Stimulated activated CD8-positive, alpha-beta memory T cell treated with anti-CD3 and anti-CD28 coated beads, Interleukin-7, amount 100 ng/mL, for 48 hours (primary cell): ENCODE measurements at places on chromosomes 2 and 18.
A peak's percentile ranks its signal among the peaks of the same experiment; 100 is the strongest.

DNA sequence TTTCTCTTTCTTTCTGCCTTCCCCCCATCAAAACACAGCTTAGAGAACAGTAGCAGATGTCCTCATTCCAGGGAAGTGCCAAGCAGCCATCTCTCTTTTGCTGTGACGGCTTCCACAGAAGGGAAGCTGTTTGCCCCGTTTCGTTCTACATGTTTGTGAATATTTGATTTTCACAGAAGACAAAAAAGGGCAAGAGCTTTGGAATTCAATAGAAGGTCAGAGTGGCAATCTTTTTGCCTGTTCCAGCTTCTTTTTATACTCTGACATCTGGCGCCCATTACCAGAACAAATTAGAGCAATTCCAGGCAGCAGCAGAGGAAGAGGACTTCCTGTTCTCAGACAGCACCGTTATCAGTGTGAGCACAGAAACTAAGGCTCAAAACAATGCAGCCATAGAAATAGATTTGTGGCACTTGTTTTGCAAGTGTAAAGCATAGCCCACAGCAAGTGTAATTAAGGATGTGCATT is 79.0 kb upstream of the CDH19 start:
- DNase-seq: no peak

DNA sequence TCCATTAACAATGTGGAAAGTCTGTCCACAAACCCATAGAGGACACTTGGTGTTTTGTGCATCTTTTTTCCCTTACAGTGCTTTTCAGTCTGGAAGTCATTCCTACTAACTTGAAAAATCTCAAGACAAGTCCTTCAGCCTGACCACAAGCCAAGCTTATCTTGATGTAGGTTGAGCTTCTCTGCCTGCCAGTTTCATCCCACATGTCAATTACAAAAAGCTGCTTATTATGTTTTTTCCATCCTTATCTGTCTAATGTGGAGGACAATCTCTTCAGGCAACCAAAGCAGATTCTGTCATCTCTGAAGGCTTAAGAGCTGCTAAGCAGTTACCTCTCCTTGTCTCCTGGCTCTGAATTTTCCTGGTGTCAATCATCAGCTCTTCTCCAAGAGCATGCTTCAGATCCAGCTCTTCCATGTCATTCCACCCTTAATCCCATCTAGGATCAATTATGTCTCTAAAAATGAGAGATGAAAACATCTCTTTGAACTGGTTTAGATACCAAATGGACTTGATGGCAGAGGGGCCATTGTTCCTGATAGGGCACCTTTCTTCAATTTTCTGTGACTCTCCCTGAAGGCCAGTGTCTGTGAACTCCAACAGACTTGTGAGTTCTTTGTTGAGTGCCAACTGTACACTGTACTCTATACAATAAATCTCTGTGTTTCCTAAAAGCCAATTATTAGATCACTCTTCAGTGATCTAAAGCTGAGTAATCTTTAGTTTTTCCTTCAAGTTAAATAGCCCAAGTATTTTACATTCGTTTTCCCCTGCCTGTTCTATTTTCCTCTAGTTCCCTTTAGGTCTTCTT is 208.6 kb downstream of the RBM43 start:
- no peak for DNase-seq

DNA sequence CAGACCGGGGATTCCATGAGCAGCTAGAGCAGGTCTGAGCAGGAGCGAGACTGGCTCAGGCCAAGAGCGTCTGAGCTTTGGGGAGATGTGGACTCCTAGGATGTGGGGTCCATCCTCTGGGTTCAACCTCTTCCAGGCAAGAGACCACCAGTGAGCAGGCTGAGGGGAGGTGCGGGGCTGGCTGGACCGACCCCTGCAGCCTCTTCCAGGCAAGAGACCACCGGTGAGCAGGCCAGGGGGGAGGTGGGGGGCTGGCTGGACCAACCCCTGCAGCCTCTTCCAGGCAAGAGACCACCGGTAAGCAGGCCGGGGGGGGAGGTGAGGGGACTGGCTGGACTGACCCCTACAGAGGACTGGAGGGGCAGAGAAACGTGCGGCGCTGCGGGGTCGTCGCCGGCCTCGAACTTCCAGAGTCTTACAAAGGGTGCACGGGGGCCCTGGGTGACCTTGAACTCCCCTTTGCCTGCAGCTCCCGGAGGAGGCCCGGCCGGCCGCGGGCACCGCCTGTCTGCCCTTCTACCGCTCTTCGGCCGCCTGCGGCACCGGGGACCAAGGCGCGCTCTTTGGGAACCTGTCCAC is 63.4 kb downstream of the TPO start:
- no peak for DNase-seq

DNA sequence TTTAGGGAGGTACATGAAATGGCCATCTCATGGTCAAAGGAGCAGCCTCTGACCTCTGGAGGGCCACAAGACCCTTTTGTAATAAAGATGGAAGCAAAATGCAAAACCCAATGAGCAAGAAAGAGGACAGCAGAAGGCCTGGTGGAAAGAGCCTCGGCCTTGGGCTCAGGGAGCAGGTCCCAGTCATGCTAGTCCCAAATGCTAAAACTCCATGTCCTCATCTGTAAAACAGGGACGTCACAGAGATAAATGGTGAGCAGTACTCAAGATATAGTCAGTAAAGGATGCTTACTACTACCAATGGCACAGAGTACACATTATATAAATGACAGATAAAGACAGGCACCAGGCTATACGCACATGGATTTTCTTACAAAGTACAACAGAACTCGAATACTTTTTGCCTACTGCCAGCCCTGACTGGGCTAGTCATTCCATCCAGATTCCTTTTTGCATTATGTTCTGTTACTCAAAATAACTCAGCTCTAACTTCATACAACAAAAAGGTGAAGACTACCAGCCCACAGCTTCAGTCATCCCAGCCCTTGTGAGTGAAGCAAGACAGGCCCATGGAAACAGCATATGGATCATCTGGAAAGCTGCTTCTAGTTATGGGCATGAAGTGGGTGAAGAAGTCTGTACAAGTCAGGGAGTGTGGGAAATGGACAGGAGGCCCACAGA is 64.9 kb upstream of the TFCP2L1 start:
- no peak for DNase-seq

GRCh38 chr2:231201475-231201814 is 3.0 kb downstream of the ARMC9 start:
- DNase-seq: no peak

DNA sequence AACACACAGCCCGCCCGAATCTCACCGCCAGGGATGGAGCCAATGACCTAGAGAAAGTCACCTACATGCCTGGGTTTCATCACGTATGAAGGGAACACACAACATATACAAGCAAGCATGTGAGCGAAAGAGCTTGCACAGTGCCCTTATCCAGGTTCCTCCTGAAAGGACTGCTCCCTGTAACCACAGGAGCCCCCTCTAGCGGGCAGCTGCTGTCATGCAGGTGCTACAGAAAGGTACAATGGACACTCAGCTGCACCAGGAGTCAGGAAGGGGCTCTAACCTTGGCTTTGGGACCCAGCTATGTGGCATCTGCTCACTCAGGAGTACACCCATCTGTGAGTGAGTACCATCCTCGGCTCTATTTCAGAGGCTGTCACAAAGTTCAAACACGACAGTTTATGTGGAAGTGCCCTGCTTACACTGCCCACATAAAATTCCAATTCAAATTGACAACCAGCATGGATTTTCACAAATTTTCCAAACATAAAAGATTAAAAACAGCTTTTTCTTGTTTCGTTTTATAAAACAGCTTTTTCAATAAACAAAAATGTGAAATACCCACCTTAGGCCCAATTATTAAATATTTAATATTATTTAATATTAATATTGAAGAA is 3.5 kb downstream of the NDUFA10 start:
- peak; percentile 39 for DNase-seq

DNA sequence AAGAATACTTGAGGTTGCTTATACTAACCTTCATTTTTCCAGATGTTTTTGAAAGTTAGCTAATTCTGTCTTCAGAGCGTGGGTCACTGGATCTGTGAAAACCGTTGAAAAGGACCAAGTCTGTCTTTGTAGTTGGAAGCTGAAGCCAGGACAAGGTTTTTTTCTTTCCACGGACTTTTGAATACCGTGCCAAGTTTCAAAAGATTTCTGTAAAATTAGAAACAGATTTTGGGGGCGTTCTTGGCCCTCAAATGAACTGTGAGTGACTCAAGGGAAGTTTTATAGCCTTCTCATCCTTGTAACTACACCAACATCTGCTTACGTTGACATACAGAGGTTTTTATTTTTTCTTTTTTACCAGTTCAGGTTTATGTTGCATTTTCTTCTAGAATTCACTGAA is at the start of gene FAP:
FAP (minus strand) TSS at position 152 of the 400 bp plus-strand sequence; CDS start at position 34, 118 bp downstream.
- DNase-seq: no peak

GRCh38 chr2:233107831-233108300 is 47.7 kb downstream of the INPP5D start:
- no peak for DNase-seq

DNA sequence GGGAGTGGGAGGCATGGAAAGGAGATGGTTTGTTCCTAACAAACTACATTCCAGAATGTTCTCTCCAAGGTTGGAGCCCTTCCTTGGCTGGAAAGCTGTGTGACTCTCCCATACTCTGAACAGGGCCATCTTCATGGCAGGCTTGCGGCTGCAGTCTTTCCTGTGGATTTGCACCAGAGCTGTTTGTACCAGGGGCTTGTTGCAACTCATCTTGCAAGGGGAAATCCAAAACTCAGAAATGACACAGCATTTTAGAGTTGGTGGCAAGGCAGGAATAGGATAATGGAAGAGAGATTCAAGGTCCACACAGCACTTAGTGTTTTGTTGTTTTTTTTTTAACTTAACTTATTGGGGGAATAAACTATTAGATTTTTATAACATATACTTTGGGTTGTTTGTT is 73.7 kb upstream of the ZNF516 start:
- no peak for DNase-seq

- no peak for DNase-seq
Observed at GRCh38 chr2:72673279-72673678, 152.6 kb downstream of the EXOC6B start.

DNA sequence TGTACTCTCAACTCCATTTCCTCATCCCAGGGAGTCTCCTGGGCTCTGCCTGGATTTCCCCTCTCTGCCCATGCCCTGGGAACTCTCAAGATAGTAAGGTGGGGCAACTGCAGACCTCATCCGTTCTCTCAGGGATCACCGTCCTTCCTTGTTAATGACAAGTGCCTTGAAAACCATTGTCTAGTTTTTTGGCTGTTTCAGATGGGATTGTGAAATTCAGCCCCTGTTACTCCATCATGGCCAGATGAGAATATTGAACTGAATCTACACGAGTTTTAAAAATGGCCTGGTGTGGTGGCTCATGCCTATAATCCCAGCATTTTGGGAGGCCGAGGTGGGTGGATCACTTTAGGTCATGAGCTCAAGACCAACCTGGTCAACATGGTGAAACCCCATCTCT is 665 bp upstream of the HRH4 start:
- DNase-seq: no peak

- DNase-seq: no peak
Observed at GRCh38 chr2:232457121-232458011, 1.4 kb downstream of the ALPI start.

- peak; percentile 5 for DNase-seq
Observed at GRCh38 chr2:148989882-148990493, 48.5 kb upstream of the LYPD6B start.

DNA sequence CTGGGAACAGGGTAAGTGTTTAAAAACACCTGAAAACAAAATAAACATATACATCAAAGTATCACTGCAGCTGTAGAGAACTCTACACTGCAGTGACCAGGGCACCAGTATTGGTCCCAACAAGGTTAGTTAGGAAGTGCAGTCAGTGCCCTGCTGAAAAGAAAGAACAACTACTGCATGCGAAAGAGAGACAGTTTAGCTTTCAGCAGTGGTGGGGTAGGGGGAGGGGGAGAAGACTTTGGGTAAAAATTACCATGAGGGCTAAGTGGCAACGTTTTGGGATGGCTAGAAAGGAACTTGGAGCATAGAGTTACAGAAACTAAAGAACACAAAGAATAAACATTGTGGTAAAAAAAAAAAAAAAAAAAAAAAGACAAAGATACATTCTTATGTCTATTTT is 112.1 kb downstream of the UPP2 start:
- DNase-seq: no peak

DNA sequence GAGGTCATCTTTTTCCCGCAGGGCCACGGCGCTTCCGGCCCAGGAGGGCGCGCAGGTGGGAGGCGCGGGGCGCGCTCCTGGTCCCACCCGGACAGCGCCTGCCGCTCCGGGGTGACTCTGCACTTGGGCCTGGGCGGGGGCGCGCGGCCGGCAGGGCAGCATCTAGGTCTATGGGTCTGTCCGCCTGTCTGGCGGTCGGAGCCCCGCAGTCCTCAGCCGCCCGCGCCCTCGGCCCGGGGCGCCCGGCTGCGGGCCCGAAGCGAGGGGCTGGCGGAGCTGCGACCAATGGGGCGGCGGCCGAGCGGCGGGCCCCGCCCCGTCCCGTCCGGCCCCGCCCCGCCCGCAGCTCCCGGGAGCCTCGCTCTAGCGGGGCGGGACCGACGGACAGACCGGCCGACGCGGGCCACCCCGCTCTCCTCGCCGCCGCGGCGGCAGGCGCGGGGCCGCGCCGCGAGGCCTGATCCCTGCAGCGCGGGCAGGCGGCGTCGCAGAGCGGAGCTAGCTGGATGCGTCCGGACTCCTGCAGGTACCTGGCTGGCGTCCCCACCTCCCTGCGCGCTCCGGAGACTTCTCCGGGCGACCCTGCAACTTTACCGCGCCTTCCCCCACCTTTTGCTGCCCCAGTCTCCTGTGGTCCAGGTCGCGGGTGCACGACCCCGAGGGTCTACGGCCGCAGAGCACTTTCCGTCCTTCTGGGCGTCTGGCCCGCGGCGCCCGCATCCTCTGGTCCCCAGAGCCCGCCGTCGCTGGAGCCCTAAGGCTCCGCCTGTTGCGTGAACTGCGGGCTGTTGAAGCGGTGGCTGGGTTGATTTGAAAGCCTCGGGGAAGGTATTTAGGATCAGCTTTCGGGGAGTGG is at the start of gene KCNS3:
KCNS3 (plus strand) TSS at position 387 of the 856 bp plus-strand sequence. CDS start 52,342 bp downstream, outside the sequence.
- DNase-seq: no peak

- no peak for DNase-seq
Observed at GRCh38 chr2:86138736-86139625, 32.9 kb downstream of the PTCD3 start.

DNA sequence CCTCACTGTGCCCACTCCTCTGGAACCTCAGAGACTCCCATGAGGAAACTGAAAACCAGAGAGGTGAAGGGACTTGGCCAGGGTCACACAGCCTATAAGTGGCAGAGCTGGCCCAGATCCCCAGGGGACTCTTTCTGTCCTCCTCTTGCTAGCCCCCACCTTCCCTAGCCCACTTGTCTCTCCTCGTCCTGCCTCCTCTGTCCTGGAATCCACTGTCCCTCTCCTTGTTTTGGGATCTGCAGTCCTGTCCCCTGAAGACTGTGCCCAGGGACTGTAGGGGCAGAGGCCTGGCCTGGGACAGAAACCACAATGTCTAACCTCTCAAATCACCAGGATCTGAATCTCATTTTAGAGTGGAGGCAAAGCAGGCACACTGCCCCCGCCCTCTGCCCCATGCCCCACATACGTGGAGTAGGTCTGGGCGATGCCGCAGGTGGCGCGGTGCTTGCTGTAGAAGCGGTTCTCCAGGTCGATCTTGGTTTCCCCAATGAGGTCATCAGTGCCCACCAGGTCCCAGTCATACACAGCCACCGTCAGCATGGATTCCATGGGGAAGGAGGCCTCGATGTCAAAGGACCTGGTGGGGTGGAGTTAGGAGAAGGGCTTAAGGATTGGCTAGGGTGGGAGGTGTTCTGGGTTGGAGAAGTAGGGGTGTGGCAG is 12.5 kb downstream of the OTOF start:
- no peak for DNase-seq

- DNase-seq: no peak
Observed at GRCh38 chr2:6449343-6449742, 416.4 kb downstream of the CMPK2 start.
